ENCODE measurements at places on chromosomes 12 and 14.
A peak's percentile ranks its signal among the peaks of the same experiment; 100 is the strongest.

DNA sequence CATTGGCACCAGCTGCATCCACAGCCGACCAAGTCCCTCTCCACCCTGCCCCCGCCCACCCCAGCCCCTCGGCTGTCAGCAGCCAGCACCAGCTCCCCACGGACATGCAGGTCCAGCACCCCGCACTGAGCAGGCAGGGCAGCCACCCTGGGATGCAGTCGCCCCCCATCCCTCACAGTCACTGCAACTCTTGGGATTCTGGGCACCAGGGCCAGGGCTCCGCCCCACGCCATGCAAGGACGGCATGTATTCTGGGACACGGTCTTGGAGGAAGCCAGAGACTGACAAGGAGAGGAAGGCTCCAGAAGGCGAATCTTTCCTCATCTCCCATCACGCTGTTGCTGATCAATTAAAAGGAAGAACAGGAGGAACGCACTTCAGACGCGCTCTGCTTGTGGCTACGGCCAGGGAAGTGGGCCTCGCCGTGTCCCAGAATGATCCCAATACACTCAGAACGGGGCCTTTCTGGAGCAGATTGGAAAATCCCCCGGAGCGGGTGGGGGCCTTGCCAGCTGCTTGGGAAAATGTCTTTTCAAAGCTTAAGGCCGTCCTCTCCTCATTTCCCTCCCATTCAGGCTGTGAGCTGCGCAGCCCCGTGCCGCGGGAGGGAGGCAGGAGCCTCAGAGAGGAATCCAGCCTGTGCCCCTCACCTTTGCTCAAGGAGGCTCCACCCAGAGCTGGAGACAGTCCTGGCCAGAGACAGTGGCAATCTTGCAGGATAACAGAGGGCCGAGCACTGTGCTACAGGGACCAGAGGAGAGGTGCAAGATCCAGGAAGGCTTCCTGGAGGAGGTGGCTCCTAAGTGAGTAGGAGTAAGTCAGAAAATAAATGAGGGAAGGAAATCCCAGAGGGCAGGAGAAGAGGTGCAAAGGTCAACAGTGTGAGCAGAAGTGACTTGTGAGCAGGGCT lies 54.1 kb upstream of the DIO3 start:
- no peak for DNase-seq

GRCh38 chr12:19962192-19962591 lies 406.1 kb upstream of the PDE3A start:
- DNase-seq: no peak

GRCh38 chr14:61761959-61762786 lies at the start of gene SNAPC1:
SNAPC1 (plus strand) TSS chr14:61762420; CDS start chr14:61762461, 41 bp downstream.
- DNase-seq: peak; percentile 98

DNA sequence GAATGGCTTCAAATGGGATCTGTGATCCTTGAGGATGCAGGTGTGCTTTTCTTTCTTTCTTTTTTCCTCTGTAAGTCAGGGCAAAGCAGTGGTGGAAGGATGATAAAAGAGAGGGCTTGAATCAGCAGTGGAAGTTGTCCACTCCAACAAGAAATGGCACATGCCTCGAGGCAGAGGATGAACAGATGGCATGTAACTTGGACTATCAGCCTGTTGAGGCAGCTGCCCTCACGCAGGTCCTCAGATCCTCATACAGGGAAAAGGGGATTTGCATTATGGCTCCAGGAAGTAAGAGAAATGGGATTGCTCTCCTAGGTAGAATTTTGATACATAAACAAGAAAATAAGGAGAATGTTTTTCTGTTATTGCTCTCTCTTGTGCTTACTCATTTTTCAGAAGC lies 368.0 kb downstream of the FUT8 start:
- DNase-seq: no peak

- peak; percentile 61 for DNase-seq
These were observed 7.7 kb downstream of the DAZAP2 start for GRCh38 chr12:51246254-51246853.

GRCh38 chr14:26596543-26597061 lies 1.2 kb downstream of the NOVA1 start:
- DNase-seq: no peak

- no peak for DNase-seq
These were observed 328.3 kb downstream of the AACS start for GRCh38 chr12:125393569-125393968.

- no peak for DNase-seq
These were observed 9.0 kb downstream of the TUBA1C start for GRCh38 chr12:49273726-49274395.

- DNase-seq: no peak
These were observed 6.8 kb downstream of the SCYL2 start for GRCh38 chr12:100273782-100274181.

- DNase-seq: no peak
These were observed 29.7 kb downstream of the CCDC85C start for GRCh38 chr14:99574099-99574880.

DNA sequence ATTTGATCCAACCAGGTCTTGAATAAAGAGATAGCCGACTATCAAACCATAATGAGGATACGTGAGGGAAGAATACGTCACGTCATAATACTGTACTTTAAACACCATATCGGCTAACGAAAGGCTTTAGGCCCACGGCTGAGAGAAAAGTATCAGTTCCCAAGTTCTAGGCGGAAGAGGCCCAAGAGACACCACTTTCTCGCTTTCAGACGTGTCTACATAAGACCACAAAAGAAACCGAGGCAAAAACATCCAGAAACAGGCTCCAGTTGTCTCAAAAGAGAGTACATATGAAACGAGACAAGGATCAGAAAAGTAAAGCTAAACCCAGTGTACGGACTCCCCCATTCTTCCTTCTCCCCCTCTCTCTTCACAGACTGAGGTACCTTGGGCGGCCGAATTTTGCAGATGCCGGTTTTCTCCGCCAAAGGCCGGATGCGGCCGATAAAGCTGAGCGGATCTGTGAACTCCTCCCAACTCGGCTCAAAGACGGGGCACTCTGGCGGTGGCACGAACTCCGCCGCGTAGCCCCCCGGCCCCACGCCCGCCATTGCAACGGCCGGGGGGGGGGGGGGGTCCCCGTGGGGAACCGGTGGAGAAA lies 479 bp downstream of the KDM5A start:
- DNase-seq: peak; percentile 50

DNA sequence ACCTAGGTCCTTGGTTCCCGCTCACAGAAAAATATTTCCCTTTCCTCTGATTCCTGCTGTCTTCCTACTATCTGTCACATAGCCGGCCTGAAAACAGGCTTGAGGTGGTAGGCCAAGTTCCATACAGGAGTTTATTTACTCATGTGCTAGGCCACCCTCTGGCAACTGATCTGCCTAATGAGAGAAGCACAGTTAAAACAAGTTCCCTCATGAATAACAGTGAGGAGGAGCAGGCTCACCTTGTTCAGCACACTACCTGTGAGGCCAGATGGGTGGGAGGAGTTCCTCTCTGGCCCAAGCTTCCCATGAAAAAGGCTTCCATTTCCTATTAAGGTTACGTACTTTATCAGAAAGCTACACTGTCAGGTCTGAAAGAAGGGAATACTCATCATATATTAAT lies 206.0 kb downstream of the MYRFL start:
- DNase-seq: no peak

DNA sequence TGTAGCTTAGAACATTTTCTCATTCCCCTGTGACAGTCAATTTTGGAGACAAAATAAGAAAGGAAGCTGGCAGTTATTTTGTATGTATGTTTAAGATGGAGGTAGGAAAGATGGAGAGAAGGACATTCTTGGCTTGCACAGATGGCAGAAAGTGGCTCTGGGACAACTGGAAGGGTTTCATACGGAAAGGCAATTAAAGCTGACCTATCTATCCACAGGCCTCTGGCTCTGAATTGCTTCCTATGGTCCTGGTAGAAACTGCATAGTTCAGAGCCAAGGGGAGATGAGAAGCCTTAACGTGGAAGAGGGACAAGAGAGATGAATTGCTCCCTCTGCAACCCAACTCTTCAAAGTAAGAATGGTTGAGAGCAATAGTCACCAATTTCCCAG lies 8.0 kb upstream of the NPFF start:
- DNase-seq: no peak

DNA sequence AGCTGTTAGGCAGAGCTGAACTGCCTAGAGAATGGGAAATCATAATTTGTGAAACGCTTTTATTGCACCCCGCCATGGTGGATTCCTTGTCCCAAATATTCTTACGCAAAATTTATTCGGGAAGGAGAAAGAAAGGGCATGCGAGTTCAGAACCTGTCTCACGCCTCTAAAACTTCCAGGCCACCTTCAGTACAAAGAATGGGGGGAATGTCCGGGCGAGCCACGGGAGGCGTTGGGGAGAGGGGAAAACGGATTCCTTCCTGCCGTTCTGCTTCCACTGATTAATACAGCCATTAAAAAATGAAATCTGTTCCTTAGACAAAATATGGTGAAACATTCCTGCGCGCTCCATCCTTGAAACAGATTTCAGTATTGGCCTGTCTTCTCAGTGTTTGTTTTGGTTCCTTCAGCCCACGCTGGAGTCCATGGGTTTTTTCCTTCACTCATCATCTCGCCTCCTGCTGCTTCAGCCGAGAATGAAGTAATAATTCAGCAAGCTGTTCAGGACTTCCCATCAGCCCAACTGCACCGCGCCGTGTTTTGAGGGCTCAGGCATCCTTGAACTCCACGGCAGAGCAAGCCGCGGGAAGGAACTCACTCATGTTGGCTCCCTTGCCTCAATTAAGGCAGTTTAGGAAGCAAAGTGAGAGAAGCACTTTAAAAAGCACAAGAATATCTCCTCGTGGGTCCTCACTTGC lies 47.7 kb upstream of the CDKN3 start:
- no peak for DNase-seq

GRCh38 chr12:1842905-1843640 lies 22.7 kb downstream of the LRTM2 start:
- no peak for DNase-seq

DNA sequence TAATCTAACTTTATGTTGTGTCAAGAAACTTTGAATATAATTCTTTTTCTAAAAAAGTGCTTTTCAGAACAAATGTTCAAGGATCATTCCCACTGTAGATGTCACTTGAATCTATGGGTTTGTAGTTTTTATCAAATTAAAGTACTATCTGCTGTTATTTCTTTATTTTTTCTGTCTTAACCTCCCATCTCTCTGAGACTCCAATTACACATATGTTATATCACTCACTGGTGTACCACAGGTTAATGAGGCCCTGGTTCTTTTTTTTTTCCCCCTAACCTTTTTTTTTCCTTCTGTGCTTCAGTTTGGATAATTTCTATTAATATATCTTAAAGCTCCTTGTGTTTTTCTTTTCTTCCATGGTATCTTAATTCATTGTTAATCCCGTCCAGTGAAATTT lies 279.9 kb upstream of the RGS6 start:
- no peak for DNase-seq

GRCh38 chr12:131387281-131388163 lies 323.4 kb upstream of the SFSWAP start:
- no peak for DNase-seq

DNA sequence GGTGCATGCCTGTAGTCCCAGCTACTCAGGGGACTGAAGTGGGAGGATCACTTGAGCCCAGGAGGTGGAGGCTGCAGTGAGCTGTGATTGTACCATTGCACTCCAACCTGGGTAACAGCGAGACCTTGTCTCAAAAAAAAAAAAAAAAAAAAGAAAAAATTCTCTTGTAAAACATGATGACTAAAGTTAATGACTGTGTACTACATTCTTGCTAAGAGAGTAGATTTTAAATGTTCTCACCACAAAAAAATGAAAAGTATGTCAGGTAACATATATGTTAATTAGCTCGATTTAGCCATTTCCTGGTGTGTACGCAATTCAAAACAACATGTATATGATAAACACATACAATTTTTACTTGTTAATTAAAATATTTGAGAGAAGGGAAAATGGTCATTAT lies 480.7 kb upstream of the RGS6 start:
- no peak for DNase-seq

DNA sequence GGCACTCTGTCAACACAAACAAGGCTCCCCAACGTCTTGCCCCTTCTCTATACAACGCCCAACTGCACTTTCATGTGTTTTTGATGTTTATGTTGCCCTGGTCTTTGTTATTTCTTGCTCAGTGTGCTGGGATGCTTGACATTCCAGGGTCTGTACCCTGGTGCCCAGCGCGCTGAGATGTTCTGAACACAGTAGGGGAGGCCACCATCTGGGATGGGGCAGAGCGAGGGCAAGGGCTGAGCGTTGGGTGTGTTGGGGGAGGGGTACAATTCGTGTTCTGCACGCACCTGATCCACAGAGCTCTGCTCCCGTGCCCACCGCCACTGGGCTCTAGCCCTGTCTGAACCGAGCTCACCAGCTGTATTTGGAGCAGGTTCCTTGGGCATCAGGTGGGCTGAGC lies 52.9 kb downstream of the ISCA2 start:
- no peak for DNase-seq

GRCh38 chr12:50059440-50060119 lies 2.2 kb downstream of the ASIC1 start:
- DNase-seq: peak; percentile 67

DNA sequence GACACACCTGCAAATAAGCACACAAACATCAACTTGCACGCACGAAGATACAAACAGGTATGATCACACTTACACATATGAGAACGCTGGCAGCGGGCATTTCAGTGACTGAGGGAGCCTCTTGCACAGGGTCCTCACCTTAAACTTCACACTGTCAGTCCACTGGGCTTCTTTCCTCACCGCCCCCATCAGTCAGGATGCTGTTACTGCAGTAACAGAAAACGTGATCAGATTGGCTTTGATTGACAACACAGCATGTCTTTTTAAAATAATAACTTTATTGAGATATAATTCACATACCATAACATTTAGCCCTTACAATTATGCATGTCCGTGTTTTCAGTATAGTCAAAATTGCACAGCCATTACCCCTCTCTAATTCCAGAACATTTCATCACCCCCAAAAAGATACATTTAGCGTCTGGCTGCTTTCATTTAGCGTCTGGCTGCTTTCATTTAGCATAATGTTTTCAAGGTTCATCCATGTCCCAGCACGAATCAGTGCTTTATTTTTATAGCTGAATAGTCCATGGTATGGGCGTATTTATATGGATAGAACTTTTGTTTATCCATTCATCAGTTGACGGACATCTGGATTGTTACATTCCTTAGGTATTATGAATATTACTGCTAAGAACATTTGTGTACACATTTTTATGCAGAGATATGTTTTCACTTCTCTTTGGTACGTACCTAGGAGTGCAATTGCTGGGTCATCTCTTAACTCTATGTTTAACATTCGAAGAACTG lies 8.4 kb downstream of the CCDC197 start:
- DNase-seq: peak; percentile 48

DNA sequence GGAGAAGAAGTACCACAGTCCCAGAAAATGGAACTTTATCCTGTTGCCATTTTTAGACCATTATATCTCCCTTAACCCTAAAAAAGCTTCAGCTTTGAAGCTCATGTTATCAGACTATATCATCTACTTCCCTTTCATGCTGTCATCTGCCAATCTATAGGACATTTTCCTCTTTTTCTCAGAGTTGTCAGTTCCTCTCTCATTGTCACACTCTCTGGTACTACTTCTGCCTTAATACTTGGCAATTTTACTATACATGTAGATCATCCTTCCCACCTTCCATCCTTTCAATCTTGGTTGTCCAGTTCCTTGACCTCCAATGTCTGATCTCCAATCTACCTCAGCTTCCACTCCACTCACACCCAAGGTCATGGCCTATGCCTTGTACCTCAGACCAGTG lies 57.4 kb downstream of the SLC15A5 start:
- no peak for DNase-seq

- DNase-seq: no peak
These were observed 173.8 kb downstream of the C12orf75 start for GRCh38 chr12:105504286-105504685.

Data from activated CD4-positive, alpha-beta T cell treated with anti-CD3 and anti-CD28 coated beads, Interleukin-10, Interleukin-2, amounts not matched to agents 100 ng/mL and 50 ng/mL, durations not matched to agents 16 hours and 8 hours (primary cell).